Glomerular endothelial cell (primary cell): ENCODE measurements at places on chromosomes 2 and 18. TPM values are rescaled to one million over a fixed set of nuclear protein-coding genes. Genes with fewer than 3 reads are reported as not detected.

DNA sequence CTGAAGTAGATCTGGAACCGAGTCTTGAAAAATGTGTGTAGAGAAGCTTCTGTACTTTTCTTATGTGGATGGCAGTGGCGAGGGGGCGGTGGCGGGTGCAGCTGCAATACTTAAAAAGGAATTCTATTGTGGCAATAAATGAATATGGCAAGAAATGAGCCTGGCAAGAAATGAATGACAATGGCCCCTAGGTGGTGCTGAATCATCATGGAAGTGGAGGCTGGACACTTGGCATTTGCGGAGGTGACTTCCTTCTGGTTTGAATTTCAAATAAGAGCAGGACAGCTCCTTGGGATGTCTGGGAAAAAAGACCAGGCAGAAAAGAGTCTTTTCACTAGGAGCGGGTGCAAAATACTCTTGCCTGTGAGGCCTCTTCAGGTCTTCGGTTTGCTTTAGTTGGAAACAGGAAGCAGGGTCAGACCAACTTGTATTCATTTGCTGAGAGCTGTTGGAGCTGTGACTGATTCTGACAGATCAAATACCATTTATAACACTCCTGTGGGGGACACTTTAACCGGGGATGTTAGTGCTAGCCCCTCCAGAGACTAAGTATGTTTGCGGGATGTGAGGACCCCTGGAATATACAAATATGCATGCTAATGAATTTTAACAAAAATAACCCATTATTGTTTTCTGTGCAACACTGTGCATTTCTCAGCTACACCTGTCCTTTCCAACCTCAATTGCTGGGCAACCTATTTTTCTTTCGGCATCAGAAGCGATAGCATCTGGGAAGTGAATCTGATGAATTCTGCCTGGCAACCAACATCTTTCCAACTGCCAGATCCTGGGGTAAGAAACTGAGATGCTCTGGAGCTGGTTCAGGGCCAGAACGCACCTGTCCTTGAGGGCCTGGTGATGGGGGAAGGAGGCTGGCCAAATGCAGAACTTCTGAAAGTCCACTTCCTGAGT, 35.4 kb downstream of the FASTKD2 start:
- DNase-seq: peak; percentile 44

DNA sequence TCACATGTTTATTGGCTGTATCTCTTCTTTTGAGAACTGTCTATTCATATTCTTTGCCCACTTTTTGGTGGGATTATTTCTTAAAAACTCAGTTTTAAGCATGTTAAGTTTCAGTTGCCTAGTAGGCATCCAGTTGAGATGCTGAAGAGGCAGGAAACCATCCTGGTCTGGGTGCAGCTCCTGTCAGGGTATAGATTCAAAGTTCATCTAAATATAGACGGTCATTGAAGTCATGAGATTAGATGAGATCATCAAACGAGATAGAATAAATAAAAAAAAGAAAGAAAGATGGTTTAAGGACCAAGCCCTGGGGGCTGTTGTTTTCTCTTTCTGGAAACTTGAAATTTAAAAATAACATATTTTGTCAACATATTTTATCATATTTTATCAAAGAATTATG, 9.2 kb upstream of the DNAH7 start:
- DNase-seq: no peak

GRCh38 chr2:28347193-28347592, 45.5 kb upstream of the FOSL2 start:
- no peak for DNase-seq

The ONECUT2 gene
- 0.06 and 0.15 TPM in 2 replicates for total RNA-seq

- no peak for DNase-seq
Measured at GRCh38 chr2:181281206-181281832, 175.9 kb upstream of the ITGA4 start.

The EVX2 gene
- total RNA-seq: not detected in 2 replicates

DNA sequence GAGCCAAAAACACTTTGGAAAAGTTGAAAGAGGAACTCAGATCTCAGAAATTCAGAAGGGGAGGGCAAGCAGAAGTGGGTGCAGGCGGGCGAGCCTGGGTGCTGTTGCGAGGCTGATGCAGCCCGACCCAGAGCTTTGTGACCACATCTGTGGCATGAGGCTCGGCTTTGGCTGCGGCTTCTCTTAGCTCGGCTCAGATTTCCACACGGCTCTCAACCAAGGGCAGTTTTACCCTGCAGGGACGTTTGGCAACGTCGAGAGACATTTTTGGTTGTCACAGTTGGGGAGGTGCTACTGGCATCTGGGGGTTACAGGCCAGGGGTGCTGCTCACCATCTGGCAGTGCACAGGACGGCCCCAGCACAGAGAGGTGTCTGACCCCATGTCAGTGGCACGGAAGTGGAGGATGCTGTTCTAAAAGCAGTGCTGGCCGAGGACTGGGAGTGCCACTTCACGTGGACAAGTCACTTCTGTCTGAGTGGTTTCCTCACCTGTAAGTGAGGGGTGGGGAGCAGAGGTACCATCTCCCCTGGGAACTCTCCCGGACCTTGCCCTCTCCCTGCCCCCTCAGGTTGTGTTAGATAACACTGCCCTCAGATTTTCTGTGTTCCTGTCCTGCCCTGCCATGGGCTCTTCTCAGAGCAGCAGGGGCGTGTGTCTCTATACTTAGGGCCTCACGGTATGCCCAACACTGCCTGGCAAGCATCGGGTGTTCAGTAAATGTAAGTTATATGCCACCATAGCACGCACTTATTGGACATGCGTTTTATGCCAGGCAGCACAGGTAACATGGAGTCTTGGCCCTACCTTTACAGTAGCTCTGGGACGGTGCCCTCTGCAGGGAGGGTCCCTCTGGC, 48.7 kb upstream of the FAHD2A start:
- DNase-seq: no peak

DNA sequence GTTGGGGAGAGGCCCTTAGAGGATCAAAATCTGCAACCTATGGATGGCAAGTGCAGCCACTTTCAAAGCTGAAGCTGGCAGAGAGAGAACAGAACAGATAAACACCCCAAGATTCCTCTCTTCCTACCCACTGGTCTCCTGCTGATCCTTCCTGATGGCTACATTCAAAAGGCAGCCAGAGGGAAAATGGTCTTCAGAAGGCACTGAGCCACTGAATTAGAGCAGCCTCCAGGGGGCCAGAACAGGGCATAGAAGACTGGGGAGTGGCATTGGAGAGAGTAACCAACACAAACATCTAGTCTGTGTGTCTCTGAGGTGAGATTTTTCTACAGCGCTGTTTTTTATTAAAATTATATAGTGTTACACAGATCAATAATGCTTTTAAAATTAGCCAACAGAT, 432.6 kb downstream of the PARD3B start:
- DNase-seq: no peak

The ERBB4 gene
- 0.05 and 0.18 TPM in 2 replicates for total RNA-seq

The AFTPH gene
- 18.1 and 22.4 TPM in 2 replicates for total RNA-seq

DNA sequence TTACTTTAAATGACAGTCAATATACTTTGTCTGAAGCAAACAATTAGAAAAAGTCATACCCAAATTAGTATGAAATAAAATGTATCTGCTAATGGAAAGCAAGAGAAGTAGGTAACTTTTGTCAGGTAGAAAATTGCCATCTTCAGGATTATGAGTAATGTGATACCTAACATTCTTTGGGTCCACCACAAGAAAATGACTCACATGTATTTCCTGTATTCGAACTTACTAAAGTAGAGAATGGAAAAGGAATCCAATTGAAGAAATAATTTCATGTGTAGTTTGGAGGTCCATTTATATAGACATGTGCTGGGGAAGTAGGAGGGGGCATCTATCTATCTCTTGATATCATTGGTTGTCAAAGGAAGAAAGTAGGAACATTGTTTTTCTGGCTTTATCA, 636.2 kb upstream of the CHAC2 start:
- no peak for DNase-seq

DNA sequence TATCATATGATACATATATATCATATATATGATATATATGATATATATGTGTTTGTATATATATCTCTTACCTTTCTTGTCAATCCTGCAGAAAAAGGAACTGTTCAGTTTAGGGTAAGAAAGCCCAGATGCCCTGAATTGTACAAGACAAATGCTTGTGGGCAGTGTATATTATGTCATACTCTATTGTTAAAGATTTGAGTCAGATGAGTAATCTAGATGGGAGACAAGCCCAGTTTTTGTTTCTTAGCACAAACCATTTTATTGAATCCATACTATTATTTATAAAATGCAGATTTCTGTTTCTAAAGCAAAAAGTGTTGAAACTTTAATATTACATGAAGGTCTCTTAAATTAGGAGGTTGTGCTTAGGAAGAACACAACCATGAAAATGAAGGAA, 90.6 kb downstream of the VRK2 start:
- DNase-seq: no peak

GRCh38 chr2:64243081-64244036, 99.1 kb upstream of the PELI1 start:
- DNase-seq: no peak

The SH3RF3 gene
- total RNA-seq: 32.5 and 35.8 TPM in 2 replicates

DNA sequence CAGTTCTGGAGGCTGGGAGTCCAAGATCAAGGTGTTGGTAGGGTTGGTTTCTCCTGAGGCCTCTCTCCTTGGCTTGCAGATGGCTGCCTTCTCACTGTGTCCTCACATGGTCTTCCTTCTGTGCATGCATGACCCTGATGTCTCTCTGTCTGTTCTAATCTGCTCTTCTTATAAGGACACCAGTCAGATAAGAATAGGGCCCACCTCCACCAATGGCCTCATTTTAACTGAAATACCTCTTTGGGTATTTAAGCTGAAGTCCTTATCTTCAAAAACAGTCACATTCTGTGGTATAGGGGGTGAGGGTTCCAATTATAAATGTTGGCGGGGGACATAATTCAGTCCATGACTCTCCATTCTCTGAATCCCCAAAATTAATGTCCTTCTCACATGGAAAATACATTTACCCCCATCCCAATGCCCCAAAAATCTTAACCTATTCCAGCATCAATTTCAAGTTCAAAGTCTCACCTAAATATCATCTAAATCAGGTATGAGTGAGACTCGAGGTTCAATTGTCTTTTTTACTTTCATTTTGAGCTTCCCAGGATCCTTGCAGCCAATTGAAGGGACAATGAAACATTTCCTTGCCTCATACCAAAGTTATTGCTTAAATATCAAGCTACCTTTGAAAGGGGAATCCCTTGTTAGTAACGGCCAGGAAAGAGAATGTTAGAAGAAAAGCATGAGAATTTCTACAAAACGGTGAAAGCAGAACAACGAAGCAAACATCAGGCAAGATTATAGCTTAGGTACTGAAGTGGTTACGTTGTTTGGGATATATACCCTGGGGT, 20.6 kb upstream of the CNOT11 start:
- no peak for DNase-seq

- DNase-seq: no peak
Measured at GRCh38 chr18:31655354-31655753, 29.0 kb downstream of the B4GALT6 start.

DNA sequence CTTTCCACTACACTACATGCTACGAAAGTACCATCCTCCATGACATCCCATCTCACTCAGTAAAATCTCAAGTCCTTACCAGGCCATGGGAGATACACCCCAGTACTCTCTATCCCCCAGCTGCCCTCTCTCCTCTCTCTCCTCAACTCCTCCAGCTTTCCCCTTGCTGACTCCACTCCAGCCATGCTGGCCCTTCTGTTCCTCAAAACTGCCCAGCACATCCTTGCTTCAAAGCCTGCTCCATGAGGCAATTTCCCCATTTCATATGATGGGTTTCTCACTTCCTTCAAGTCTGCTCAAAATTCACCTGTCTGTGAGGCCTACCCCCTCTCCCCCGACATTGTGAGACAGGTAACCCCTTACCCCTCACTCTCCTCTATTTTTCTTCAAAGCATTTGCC, 8.6 kb downstream of the CHN1 start:
- DNase-seq: no peak

DNA sequence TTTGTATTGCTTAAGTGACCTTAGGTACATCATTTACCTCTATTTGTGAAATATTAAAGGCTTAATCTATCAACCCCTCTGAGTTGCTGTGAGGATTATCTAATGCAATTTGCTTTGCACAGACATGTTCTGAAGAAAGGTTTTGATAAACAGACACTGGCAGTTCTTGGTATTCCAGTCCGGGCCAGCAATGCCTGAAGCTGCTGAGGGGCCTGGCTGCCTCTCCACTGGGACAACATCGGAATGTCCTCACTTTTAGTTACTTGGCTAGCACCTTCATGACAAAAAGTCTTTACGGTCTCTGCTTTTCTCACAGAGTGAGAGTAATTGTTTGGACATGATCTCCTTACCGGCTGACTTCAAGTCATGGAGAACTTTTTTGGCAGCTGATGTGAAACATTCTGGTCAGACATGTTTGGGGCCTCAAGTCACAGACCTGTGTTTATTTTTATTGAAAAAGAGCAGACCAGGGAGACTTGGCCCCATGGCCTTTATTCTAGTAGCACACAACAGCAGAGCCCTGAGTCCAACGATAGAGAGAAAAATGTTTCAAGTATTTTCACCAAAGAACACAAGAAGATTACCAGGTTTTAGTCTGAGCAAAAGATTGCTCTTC, 1112.3 kb upstream of the FANCL start:
- no peak for DNase-seq

DNA sequence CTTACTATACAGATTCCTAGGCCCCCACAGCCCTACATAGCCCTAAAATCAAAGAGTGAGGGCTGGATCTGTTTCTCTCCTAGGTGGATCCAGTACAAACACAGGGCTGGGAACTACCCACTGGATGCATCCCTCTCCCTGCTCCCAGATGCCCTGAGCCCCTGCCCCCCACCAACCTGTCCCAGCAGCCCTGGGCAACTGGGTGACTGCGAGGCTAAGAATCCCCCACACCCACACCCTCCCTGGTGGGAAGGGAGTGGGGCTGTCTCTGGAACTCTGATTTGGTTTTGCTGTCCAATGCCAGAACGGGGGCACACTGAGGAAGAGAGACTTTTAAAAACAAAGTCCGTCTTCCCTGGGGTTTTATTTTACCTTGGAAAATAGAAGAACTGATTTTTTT, 113.1 kb downstream of the SMAD7 start:
- no peak for DNase-seq

The STPG4 gene
- total RNA-seq: not detected in 2 replicates

DNA sequence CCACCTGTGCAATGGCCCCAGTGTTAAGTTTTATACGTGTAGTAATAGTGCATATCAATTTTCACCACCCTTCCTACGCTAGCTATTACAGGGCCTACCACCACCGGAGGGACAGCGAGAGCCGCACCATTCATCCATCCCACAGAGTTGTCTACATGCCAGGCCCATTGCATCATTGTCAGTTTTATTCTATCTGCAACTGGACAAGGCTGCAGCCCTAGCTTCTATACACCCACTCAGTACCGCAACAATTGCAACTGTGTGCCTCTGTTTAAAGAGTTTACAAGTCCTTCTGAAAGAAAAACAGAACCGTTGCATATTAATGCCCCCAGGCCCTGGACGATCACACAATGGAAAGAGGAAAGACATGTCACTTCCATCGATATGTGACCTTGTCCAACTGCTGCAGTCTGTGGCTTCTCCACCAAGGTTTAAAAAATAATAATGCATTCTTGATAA, 58.6 kb downstream of the ZEB2 start:
- DNase-seq: no peak

The CDH20 gene
- total RNA-seq: 0.24 TPM in 1 of 2 replicates, not detected in the other

DNA sequence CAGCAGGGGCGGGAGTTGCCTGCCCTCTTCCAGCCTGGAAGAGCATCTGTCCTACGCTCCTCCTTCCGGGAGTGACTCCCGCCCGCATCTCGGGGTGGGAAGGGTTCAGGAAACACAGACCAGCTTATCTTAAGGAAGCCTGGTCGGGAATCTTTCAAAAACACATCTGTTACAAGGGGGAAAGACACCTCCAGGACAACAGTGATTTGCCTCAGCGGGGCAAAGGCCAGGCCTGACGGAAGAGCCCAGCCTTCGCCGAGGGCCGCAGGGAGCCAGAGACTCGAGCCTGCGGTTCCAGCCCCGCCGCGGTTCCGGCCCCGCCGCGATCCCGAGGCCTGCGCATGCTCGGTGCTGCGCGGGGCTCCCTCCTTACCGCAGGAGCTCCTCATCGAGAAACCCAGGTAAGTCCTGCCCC, 38.1 kb upstream of the TGIF1 start:
- DNase-seq: no peak

The FABP1 gene
- total RNA-seq: not detected in 2 replicates
